Right atrium auricular region (tissue), 2 donors: ENCODE measurements at places on chromosomes 3 and 15.

GRCh38 chr3:13282986-13283876 is 136.9 kb downstream of the NUP210 start:
- no peak for DNase-seq

DNA sequence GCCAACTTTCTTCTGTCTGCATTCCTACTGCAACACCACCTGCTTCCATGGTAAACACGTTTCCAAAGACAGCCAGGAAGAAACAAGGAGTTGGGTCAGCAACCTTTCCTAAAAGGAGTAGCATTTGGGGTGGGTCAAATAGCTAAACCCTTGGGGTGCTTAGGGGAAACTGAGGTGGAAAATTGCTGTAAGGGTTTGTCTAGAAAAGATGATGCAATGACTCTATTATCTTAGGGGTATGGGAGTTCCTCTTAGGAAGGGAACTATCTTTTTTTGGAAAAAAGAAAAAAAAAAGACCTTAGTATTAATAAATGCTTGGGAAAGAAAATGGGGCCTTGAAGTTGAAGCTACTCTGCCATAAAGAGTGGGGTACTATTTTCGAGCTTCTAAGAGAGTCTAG is 86.1 kb upstream of the POMGNT2 start:
- no peak for DNase-seq

DNA sequence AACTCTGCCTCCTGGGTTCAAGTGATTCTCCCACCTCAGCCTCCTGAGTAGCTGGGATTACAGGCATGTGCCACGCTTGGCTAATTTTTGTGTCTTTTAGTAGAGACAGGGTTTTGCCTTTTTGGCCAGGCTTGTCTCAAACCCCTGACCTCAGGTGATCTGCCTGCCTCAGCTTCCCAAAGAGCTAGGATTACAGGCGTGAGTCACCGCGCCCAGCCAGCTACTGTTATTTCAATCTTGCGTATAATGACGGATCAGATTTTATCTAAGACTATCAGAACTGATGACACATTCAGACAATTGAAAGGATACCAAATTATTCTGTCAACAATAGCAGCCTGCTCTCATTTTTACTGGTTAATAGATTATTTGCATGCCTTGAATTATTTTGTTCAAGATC is 612.2 kb downstream of the ZIC1 start:
- no peak for DNase-seq

GRCh38 chr3:82939491-82940097 is 1178.1 kb upstream of the GBE1 start:
- DNase-seq = no peak

DNA sequence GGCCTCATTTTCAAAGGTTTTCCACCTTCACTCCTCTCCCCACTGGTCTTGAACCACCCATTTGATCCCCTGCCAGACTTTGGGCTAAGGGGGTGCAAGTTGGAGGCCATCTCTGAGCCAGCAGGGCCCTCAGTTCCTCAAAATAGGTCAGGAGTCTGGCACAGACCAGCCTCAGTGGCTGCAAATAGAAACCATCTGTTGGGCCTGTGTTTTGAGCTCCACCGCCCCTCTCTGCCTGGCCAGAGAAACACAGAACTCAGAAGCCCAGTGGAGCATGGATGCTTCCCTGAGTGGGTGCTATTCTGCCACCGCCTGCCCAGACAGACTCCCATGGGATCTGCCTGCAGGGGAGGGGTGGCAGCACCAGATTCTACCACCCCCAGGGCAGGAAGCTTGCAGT is 56.3 kb downstream of the CORO2B start:
- DNase-seq = no peak

GRCh38 chr15:31296219-31296645 is 30.4 kb upstream of the KLF13 start:
- DNase-seq = no peak

DNA sequence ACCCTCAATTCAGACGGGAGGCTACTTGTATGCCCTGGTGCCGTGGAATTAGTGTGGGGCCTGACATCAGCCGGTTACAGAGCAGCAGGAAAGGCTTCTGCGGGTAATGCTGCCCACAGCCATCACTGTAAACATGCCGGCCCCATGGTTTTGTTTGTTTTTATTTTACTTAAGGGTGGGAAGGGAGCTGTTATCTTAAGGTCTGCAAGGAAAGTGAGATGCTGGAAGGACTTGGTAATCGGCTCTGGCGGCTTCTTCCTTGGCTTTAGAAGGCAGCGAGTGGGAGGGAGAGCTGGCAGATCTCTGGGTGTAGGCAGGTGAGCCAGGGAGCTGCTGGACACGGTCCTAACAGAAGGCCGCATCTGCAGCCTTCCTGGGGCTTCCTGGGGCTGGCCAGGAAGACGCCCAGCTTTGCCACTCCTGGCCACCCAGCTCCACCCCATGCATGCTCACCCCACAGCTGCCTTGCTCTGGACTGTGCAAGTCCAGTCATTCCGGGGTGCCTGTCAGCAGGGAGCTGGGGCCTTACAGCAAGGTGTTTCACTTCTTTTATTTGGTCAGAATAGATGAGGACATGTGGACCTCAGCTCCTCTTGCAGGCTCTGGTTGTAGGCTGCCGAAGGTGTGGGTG is 54.1 kb upstream of the FURIN start:
- DNase-seq = no peak

DNA sequence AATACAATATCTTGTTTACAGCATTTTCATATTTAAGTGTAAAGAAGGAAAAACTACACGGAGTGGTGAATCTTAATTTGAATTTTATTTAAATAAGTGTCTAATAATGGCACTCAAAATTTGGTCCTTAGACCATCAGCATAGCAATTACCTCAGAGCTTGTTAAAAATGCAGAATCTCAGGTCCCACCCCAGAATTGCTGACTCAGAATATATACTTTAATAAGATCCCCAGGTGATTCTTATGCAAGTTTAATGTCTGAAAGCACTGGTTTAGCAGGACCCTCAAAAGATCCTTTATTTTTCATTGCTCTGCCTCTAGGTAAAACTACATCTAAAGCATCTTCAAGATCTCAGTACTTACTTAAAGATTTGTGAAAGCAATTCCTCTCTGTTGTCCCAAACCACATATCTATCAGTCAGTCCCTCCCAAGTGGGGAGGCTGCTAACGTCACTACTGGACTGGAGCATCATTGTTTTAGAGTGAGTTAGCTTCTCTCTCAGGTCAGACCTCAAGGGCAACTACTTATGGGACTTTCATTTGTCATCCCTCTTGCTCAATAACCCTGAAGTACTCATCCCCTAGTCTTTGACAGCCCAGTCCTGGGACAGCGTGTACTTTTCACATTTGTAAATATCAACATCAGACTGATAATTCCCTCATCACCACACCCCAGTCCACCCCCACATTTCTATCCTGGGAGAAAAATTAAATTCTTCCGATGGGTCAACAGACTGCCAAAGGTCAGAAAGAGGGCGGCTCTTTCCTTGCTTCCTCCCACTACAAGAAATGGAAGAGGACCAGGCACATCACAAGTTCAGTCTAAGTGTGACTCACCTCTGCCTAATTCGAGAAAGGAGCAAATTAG is 76.7 kb downstream of the CBLB start:
- DNase-seq = peak; percentile 97
